Activated CD4-positive, CD25-positive, alpha-beta regulatory T cell treated with anti-CD3 and anti-CD28 coated beads, Interleukin-2, amount 50 U/mL, for 24 hours (primary cell): ENCODE measurements at places on chromosomes 1 and 21.

DNA sequence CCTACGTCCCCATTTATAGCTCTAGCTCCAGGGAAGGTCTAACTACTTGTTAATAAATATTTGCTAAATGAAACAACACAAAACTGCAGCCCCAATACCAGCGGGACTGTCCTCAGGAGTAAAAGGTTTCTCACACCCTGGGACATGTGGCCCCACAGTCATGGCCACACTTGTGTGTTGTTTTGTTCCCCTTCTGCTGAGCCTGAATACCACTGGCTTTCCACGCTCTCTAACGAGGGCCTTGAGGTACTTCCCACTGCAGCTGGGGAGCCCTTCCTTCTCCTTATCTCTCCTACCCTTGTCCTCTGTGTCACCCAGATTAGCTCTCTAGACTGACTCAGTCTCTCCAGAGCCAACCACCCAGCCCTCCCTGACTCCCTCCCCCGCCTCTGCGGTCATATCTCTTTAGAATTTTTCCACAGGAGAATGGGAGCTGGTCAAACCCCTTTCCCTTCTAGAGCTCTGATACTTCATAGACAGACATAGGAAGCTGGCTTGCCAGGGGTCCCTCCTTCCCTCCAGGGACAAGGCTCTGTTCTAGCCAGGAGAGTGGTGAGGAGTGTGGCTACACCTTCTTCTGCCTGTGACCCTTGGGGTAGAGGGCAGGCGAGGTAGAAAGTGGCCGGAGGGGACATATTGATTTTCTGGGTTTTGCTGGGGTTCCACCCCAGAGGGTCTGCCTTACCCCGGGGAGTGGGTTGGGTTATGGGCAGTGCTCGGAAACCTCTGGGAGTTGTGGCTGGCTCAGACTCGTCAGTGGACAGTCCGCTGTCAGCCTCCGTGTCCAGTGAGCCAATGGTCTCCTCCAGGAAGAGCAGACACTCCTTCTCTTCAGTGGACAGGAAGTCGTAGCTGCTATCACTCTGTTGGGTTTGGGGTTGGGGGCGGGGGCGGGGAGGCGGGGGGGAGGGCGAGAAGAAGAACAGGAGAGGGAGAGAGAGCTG, 8.1 kb downstream of the C1orf116 start:
- no peak for ATAC-seq

DNA sequence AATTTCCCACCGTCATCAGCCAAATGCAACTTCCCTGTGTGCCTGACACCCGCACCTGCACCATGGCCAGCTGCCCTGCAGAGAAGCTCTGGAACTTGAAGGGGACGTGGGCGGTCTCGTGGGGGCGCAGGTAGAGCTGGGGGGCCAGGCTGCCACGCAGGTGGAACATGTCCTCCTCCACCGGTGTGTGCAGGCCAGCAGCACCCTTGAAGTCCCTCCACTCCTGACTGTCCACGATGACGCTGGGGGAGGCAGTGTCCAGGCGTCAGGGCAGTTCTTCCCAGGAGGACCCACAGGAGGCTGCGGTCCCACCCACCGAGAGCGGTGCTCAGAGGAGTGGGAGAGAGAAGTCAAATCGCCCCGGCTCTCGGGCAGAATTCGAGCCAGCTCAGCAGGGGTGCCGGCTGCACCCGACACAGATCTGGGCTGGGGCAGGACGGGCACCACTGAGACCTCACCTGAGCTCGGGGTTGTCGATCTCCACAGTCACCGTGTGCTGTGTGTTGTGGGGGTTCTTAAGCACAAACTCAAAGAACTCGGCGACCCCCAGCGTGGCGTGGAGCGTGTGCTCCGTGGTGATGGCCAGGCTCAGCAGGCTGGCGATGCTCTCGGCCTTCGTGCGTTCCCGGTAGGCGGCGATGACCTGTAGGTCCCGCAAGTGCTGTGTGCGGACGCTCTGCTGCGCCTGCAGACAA, 117.7 kb downstream of the NPHP4 start:
- ATAC-seq, result no peak

DNA sequence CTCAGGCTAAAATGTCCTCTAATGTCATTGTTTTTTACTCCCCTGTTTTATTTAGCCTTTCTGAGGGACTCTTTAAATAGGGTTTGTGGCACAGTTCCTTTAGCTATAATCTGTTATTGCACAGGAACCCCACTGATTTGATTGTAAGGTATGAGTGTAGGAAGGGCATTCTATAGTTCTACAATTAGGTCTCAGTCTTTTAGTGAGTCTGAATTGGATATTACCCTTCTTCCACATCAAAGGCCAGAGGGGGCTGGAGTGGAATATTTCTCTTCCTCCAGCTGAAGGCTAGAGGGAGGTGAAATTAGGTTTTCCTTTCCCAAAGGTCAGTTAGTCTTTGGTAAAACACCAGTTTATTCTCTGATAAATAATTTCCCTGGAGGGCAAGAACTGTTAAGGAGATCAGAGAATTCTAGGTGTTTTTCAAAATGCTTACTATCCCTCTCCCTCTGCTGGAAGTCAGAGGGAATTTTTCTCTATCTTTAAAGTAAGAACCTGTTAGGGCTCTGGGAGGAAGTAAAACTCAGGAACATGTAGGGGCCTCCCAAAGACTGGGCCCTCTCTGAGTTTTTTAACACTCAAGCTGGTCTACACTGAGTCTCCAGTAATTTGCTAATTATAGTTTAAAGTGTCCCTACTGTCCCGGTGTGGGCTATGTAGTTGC, 176.3 kb upstream of the ZNHIT6 start:
- no peak for ATAC-seq

GRCh38 chr1:41149570-41149969, 92.5 kb downstream of the SCMH1 start:
- no peak for ATAC-seq

DNA sequence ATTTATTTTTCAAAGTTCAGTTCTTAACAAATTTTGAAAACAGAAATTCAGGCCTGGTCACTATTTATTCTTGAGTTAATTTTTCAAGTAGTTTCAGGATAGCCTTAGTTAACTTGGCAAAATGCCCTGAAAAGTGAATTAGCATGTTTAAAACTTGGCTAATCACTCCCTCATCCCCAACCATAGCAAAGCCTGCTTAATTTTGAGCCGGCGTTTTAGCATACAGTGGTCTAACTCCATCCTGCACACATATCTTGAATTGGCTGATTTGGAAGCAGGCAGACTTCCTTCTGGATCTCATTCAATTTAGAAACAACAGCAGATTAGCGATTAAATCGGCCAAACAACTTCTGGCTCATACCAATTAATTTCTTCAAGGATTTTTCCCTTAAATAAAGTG, 439.2 kb downstream of the PTBP2 start:
- no peak for ATAC-seq

- no peak for ATAC-seq
Measured at GRCh38 chr1:36387141-36387949, 1.6 kb upstream of the STK40 start.

- no peak for ATAC-seq
Measured at GRCh38 chr1:81836007-81836626, 35.4 kb downstream of the ADGRL2 start.

- no peak for ATAC-seq
Measured at GRCh38 chr1:87225171-87225570, 103.5 kb upstream of the LMO4 start.

DNA sequence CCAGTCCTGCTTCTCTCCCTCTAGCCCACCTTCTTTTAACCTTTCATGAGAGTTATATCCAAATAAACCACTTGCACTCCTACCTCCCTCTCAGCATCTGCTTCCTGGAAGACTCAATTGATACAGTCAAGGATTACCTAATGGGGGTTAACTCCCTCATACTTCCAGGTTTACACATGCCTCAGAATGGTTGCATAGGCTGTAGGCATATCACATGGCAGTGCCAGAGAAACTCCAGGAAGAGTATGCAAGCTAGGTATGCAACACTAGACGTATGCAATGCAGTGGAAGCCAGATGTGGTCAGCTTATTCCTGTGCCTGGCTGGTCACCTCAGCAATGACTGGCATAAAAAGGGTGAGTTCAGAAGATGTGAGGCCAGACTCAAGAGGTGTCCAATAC, 32.7 kb upstream of the VANGL1 start:
- ATAC-seq, result no peak

- no peak for ATAC-seq
Measured at GRCh38 chr1:22075718-22076117, 23.2 kb downstream of the CDC42 start.

GRCh38 chr1:162256287-162256686, 120.4 kb downstream of the SPATA46 start:
- no peak for ATAC-seq

DNA sequence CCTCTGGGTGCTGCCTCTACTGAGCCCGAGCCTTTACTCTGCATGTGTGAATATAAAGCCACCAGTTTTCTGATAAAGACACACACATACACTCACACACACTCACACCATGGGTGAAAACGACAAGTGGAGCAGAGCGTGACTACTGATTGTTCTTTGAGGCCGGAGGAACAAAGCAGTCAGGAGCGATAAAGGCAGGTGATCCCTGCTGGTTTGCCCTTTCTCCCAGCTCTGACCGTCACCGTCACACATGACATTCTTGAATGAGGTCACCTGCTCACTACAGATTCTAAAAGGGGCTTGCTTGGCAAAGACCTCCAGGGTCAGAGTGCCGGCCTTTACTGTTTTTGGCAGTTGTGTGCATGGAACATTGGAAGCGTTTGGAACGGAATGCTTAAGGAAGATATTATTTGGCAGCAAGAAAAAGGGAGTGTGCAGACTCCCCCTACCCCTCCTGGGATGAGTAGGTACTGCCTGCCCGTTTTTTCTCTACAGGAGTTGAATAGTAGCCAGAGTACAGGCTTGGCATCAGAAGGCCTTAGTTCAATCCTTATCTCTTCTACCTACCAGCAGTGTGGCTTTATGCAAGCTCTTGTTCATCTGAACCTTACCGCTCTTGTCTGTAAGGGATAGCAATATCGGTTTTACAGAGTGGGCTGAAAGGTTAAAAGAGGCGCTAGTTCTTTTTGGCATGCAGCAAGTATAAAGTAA, 79.7 kb downstream of the PBX1 start:
- ATAC-seq, result no peak

DNA sequence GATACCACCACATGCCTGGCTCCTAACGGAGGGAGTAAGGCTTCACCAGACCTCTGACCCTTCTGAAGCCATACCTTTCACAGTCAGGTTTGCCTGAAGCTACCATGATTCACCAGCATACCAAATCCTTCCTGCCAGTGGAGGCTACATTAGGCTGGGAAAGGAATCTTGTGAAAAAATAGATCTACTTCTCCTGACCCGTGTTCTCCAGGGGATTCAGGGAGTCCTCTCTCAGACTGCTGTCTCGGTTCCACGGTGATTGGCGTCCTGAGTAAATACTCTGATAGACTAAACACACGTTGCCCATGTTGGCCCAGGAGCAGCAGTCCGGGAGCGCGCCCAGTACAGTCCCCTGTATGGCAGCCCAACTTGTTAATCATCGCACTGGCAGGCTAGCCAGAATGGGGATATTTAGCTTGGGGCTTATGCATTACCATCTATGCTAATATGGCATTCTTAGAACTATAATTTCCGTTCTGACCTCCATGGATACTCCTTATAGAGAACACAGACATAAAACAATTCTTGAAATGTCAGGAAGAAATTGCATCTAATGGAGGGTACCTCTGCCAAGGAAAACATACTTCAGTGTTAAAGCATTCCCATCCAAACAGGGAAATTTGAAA, 173.2 kb downstream of the ROR1 start:
- no peak for ATAC-seq

DNA sequence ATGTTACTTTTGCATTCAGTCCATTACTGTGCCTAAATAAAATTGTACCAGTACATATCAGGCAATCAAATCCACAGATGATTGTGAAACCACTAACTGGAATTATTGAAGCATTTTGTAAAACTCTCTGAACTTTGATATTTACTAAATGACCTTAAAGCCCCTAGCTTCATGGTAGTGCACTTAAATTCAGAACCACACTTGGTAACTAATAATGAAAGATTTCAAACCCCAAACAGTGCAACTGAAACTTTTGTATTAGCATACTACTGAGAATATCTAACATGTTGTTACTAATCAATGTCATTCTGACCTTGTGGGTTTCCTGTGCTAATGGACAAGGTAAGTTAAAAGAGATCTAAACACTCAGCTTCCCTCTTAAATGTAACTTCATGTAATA, at the start of gene CFHR3:
CFHR3 (plus strand) TSS at position 238 of the 400 bp plus-strand sequence; CDS start at position 285, 47 bp downstream.
- no peak for ATAC-seq

DNA sequence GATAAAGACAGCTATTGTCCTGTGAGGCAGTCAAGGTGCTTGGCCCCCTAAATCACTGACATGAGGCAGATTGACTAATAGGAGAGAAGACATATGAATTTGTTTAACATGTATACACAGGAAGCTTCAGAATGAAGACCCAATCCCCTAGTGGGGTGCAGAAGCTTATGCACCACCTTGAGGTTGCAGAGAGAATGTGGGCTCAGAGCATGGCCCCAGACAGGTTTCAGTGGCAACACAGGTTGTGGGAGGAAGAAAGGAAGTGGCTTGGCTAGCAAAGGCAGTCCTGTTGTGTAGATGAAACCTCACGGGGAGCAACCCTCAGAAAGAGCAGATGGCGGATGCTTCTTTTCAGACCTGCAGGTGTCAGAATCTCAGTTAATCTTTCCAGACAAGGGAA, 37.0 kb upstream of the PARP1 start:
- peak; percentile 95 for ATAC-seq

DNA sequence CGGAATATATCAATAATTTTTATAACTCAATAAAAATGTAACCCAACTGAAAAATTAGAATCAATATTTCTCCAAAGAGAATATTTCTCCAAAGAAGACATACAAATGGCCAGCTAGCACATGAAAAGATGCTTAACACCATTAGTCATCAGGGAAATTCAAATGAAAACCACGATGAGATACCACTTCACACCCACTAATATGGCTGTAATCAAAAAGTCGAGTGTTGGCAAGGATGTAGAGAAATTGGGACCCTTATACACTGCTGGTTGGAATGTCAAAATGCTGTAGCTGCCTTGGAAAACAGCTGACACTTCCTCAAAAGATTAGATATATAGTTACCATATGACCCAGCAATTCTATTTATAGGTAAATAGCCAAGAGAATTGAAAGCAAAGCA, 133.0 kb downstream of the GPR52 start:
- no peak for ATAC-seq

DNA sequence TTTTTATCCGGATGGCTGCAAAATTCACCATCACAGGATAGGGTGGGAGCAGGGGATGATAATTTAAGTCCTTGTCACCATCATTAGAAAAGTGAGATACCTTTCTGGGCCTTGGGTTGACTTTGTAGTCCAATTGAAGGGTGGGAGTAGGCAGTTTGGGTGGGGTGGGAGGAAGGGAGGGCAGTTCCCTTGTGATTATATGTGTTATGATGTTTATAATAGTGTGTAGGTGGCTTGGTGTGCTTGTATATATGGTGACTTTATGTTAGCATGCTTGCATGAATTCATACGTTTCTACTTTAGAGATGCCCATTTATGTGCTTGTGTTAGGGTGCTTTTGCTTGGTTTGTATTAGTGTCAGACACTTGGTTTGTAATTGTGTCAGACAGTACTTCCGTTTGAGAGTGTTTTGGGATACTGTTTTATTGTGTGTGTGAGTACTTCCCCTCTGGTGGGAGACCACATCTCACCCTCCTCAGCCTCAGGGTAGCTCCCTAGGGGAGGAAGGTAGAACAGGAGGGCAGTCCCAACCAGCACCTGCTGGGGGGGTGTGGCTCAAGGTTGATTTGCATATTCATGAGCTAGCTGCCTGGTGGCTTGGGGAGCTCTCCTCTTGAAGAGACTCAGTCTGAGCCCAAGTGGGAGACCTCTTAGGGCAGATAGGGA, 6.3 kb upstream of the POU3F1 start:
- ATAC-seq, result peak; percentile 28
